ENCODE measurements at places on chromosomes 6 and 20.

GRCh38 chr6:96811136-96811535, 26.1 kb downstream of the GPR63 start:
- DNase-seq = no peak

DNA sequence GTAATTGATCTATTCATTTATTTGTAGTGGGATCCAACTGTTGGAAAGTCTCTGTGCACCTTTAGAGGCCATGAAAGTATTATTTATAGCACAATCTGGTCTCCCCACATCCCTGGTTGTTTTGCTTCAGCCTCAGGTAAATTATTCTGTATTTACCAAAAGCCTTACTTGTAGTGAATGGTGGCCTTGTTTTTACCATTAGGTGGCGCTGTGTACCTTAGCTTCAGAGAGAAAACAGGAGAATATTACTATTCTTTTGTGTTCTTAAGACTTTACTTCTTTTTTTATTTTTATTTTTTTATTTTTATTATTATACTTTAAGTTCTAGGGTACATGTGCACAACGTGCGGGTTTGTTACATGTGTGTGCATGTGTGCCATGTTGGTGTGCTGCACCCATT, 23.7 kb downstream of the PEX7 start:
- DNase-seq = peak; percentile 22

GRCh38 chr20:64233725-64234124, 21.8 kb upstream of the PCMTD2 start:
- no peak for DNase-seq

DNA sequence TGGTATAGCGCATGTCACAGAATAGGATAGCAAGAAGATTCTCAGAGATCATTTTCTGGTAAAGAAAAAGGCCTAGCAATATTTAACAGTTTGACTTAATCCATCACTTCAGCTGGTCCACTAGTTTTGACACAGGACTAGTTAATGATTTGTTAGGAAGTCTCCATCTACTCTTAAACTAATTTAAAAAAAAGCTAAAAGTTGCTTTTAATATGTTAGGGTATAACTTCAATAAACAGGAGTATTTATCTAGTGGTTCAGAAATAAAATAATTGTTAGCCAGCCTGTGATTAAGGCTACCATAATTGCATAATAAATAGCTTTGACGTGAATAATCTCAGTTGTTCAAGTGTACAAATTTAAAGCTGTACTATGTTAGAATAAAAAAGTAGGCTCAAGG, 195.6 kb downstream of the FUT9 start:
- DNase-seq = no peak

- DNase-seq = peak; percentile 35
These were observed 11.7 kb downstream of the ZBTB46 start for GRCh38 chr20:63819224-63819921.

DNA sequence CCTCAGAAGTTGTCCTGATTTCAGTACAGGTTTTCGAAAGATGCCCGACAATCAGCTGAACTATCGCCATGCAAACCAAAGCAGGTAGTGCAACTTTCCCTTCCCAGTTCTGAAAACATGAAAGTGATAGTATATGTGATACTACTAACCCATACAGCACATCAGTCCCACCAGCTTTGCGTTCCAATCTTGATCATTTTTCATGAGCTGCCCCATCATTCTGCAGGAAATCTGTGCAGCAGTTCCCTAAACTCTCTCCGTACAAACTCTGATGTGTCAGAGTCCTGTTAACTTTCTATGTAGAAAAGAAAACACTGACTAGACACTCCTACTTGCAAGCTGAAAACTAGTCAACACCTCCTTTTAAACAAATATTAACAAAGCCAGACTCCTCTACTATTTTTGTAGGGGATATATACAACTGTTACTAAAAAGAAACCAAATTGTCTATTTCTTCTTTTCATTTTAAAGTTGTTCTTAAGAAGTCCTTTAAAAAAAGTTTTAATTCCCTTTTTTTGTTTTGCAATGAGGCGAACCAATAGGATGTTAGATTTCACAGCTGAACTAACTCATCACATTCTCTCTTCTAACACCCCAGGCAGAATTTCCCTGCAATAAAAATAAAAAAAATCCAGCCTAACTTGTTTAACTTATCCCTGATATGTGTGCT, 99.6 kb upstream of the DST start:
- no peak for DNase-seq

DNA sequence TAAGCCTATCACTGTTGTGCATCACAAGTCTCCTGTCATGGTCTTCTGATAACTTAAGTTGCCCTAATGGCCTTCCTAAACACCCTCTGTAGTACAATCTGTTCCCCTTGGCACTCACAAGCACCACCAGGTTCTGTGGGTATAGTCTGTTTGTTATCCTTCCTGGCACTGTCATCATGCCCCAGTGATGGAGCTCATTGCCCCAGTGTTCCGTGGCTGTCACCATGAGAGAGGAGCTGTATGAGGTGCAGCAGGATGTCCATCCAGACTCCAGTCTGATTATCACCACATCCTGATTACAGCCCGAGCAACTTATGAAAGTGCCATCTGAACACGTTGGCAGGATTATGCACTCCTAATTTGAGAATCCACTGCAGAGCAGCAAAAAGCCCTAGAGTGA, 380.1 kb downstream of the FRK start:
- DNase-seq = no peak

GRCh38 chr20:62977613-62978560, 25.4 kb downstream of the SLC17A9 start:
- no peak for DNase-seq

DNA sequence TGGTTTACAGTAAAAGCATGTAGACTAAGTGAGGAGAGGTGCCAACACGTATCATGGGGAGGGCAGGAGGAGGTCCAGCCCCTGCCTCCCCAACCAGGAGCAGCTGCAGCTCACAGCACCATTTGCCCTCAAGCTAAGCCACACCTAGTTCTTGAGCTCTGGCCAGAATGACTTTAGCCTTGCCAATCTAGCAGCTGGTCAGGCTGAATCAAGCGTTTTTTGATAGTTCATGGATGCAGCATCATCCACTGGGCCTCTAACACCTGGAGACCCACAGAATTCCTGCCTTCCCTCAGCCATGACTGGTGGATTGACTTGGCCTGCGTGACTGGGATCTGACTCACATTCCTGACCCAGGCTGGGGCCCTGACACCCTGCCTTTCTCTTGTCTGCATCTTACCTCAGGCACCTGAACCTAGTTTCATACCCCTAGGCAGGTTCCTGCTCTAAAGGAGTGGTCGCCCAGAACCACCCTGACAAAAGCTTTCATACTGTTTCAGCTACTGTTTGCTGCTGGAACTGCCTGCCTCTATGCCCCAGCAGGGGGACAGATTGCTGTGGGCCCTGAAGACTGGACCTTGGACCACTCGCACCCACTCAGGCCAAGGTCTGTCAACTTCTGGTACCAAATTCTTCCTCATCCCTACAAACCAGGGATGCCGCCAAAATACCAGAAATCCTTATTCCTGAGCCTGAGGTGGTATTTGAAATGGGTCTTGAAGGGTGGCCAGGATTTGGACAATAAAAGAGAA, 122.3 kb downstream of the QRSL1 start:
- no peak for DNase-seq

DNA sequence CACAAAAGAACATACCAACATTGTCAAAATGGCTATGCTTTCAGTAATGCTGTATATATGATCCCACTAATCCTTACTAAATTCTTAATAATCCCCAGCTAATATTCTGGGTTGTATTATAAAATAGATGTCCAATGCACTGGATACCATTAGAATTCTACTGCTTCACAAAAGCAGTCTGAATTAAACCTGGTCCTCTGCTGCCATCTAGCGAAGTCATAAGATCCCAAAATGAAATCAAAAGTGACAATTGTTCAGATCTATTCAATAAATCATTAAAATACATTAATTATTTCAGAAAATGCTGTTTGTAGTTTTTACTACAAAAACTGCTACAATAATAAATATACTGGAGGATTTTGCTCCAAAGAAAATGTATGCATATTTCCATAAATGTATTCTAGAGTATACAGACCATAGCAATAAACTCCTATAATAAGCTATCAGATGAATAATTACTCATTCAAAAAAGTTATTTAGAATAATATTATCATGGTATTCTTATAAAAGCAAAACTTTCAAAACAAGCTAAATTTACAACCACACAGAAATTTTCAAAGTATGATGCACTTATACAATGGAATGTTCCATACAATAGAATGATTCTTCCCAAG, 92.6 kb downstream of the RNGTT start:
- DNase-seq = peak; percentile 12

DNA sequence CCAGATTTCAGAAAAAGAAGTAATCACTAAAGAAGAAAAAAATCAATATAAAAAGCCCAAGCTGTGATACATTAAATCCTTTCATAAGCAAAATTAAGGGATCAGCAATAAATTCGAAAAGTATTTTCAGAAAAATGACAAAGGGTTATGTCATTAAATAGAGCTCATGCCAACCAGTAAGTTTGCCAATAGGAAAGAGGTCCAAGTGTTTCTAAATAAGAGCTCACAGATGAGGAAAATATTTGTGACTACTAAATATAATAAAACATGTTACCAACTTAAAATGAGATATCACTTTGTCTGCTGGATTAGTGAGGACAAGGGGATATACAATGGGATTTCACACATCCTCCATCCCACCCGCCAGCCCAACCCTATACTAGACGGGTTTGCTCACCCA, 140.3 kb upstream of the EYA4 start:
- DNase-seq = no peak

DNA sequence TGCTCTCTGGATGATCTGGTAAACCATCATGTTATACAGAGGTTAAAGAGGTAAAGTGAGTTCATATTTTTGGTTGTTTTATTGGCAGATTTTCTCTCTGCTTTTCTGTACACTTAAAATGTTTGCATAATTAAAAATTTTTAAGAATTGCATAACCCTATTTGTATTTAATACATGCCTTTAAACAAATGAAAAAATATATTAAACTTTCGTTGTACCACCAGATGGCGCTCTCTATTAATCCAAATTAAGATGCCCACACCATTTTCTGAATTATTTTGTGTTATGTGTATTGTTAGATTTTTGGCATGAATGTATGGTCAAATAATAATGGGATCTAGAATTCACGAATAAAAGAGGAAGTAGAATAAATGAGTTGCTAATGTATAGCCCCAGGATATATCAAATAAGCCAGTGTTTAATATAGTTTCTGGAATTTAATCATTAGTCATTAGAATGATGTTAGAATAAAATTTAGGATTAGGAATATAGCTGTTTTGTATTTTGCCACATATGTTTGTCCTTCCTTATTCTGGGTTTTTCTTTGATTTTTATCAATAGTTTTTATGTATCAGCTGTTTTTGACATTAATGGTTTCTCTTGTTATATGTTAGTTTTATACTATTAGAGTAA, 38.9 kb downstream of the SMAP1 start:
- DNase-seq = peak; percentile 10

DNA sequence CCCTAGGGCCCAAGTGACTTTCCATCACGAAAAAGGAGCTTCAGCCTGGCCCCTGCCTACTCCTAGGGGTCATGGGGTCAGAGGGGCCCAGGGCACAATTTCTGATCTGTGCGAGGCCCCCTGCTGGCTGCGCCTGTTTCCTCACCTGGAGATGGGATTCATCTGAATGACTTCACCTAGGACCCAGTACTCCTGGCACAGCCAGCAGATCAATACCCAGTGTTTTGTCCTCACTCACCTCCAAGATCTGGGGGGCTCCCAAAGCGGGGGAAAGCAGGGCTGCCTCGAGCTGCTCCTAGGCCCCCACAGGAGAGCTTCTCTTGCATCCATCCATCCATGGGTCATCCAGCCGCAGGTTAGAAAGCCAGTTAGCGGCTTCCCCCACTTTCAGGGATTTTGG, 33.8 kb downstream of the CD40 start:
- DNase-seq = no peak

DNA sequence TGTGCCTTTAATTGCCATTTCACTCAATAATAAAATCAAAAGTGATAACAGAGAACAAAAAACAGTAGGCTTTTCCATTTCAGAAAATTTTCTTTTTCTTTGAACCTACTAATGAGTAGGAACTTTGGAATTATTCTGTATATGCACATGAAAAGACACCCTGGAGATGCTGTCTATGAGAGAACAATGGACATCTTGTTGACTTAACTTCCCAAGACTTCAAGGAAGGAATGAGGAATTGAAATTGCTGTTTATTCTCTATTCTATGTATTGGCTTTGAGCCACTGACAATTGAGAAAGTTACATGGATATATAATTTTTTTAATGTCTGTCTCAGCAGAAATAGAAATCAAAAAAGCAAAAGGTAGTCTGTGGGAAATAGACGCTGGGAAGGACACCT, 98.6 kb upstream of the PCSK2 start:
- DNase-seq = no peak

DNA sequence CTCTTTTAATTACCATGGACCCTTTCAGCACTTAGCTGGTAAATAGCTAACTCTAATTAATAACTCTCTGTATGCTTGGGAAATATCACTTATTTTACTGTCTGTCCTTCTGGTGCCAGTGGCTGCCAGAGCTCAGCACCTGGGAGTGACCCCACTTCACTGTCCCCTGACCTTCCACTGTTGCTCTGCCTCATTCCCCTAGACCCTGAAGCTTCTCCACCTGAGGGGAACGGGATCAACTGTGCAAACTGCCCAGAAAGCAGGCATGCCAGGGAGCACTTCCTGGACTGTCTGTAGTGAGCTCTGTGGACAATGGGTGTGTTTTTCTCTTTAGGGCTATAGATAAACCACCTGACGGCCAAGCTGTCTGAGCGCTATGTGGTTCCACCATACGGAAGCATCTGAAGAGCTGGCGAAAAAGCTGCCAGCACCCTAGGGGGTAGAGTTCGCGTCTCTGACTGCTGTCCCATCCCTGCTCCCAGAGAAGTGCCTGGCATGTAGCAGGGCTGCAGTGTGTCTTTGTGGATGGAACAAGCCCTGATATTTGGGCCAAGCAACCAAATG, 106.3 kb upstream of the FOXA2 start:
- DNase-seq = no peak

GRCh38 chr6:169370054-169370453, 116.4 kb upstream of the THBS2 start:
- DNase-seq = no peak

DNA sequence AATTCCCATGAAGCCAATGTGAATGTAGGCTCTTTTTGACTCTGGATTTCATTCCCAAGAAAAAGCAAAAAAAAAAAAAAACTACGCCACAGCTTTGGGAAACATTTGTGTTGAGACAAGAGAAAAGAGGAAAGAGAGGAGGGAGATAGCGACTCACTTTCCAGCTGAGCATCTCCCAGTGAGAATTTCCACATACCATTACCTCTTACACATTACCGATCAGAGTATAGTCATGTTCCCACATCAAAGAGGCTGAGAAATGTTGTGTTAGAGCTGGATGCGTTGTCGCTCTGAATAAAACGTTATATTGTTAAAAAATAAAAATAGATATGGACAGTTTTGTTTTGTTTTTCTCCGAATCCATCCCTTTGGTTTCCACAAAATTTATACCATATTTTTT, 1019.3 kb upstream of the ADGRB3 start:
- DNase-seq = no peak

- DNase-seq = no peak
These were observed 12.8 kb upstream of the SGK2 start for GRCh38 chr20:43545837-43546578.

DNA sequence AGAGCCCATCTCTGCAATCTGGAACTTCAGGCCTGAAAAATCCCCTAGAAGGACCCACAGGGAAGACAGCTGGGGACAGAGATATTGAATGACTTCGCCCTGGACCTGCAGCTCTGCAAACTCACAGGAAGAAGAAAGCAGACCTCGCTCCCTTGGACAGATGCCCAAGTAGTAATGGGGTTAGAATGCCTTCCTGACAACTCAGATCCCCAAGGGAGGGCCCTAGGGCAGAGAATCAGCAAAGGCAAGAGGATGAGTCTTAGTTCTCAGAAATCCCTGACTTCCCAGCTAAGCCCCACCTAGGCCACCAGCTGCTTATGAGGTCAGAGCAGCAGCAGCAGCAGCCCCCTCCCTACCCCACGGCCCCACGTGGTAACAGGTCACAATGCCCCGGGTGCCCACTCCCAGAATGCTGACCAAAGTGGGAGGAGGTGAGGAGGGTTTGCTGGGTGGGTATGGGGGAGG, at the start of gene C20orf141:
C20orf141 (plus strand) TSS at position 401 of the 465 bp plus-strand sequence. CDS start 198 bp downstream, outside the sequence.
- peak; percentile 77 for DNase-seq
